Stimulated activated CD4-positive, alpha-beta T cell treated with anti-CD3 and anti-CD28 coated beads, Interleukin-2, amount 100 ng/mL, for 48 hours (primary cell): ENCODE measurements at places on chromosomes 2 and 18.
A peak's percentile ranks its signal among the peaks of the same experiment; 100 is the strongest.

- peak; percentile 7 for DNase-seq
Measured at GRCh38 chr2:47174733-47175361, 19.7 kb upstream of the STPG4 start.

- no peak for DNase-seq
Measured at GRCh38 chr18:66013969-66014368, 263.2 kb downstream of the CDH7 start.

DNA sequence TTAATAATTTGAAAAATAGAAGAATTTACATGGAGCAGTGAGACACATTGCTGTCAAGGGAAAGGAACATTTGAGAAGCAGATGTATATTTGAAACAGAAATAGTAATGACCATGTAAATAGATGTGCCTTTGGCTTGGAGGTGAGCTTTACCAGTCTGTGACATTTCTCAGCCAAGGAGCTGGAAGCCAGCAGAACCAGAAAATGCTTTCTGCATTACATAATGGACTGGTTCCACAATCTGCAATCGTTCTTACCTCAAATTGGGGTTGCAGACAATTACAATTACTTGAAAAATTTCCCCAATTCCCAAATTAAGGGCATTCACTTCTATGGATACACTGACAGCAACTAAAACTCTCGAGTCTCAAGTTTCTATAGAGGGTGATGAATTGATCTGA, 59.7 kb downstream of the HNMT start:
- no peak for DNase-seq

DNA sequence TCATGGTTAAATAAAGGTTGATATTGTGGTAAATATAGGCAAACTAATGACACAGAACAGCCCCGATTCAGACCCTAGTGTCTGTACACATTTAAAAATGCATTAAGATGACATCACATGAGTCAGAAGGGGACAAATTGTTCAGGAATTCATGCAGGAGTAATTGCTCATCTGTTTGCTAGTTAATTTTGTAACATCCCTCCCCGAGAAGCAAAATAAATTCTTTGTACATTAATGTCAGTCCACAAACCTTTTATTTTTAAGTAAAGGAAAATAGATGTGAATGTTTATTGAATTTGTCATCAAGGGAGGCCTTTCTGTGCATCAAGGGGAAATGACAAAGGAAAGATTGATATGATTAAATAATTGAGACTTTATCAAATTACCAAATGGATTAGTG, 69.9 kb downstream of the SH3BP4 start:
- no peak for DNase-seq

GRCh38 chr2:42906557-42907411, 114.4 kb upstream of the HAAO start:
- no peak for DNase-seq

DNA sequence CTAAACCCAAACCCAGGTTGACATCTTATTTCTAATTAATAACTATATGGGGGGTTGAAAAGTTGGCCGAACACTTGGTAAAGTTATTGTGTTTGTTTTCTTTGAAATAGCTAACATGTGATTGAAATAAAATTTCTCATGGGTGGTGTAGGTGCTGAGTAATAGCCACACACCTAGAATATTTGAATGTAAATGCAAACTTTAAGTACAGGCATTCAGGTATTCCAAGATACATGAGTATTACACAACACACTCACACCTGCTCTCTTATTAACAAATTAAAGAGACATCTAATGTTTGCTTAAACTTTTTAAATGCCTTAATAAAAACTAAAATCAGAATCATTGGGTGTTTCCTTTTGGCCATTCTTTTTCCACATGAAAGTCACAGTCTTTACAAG, 165.5 kb downstream of the EHBP1 start:
- DNase-seq = no peak

DNA sequence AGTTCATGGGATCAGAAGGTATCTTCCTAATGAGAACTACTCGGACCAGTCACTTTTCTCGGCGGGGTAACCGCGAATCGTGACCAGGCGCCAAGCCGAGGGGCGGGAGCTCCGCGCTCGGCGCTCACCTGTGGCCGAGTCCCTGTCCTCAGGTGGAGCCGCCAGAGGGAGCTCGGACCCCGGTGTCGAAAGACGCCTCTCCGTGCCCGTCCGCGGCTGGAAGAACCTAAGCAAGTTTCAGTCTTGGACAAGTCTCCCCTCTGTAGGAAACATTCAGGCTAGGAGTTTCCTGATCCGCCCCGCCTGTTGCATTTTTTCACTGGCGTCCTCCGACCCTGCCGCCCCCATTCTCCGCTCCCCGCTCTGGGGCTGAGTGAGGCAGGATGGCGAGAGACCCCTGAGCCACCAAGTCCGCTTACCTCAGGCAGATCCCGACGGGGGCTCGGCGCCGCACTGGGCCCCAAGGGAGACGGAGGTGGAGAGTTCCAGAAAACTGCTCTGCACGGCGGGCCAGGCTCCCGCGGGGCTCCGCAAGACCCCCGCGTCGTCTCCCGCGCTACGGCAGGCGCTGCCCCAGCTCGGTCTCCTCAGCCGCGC, 480 bp downstream of the DSEL start:
- peak; percentile 44 for DNase-seq

- no peak for DNase-seq
Measured at GRCh38 chr2:101754618-101755017, 57.1 kb downstream of the MAP4K4 start.

DNA sequence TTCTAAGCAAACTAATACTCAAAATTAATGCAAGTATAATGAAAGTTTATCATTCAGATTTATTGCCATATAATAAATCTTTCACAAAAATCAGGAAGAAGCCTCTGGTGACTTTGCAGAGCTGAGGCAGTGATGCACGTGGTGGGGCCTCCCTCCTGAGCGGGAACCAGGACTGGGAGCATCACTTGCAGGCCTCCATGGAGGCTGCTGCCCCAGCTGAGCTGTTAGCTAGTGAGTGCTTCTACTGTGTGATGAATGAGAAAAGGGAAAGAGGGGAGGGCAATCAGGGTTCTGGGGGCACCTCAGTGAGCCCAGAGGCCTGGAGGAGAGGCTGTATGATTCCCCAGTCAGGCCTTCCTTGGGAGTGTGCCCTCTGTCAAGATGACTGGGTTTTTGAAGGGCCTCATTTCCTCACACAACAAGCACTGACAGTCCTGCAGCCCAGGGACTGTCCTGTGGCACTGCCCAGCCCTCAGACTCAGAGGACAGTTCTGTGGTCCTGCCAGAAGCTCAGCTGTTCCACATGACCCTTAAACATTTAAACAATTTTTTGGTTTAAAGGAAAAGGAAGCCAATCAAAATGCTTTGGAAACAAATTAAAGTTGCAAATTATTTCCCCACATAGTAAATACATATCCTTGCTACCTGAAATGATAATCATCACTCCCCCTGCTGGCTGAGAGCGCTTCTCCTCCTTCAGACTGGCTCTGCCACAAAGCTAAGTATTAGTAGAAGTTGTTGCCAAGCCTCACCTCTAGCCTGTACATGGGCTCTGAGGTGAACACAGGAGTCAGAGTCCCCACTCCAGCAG, 90.9 kb upstream of the SMAD7 start:
- no peak for DNase-seq

- no peak for DNase-seq
Measured at GRCh38 chr2:240917009-240917683, 11.0 kb downstream of the CROCC2 start.

- no peak for DNase-seq
Measured at GRCh38 chr18:10892786-10893185, 256.6 kb downstream of the PIEZO2 start.
